Activated CD4-positive, alpha-beta memory T cell treated with anti-CD3 and anti-CD28 coated beads, Interleukin-2, amount 10 ng/mL, durations not matched to agents 7 days and 5 days (primary cell): ENCODE measurements at places on chromosomes 7 and 10.

GRCh38 chr7:6153646-6154541 is 118.5 kb downstream of the CYTH3 start:
- no peak for DNase-seq
- H3K4me1 ChIP-seq, result no peaks in the 10 kb centered on the region
- no peaks in the 10 kb centered on the region for H3K27me3 ChIP-seq
- H3K36me3 ChIP-seq, result peaks cover 65% of the 10 kb centered on the region

- no peak for DNase-seq
- H3K27ac ChIP-seq, result no peak overlapping the region
- H3K36me3 ChIP-seq, result no peaks in the 10 kb centered on the region
- no peaks in the 10 kb centered on the region for H3K4me1 ChIP-seq
- no peak overlapping the region for H3K4me3 ChIP-seq
Observed at GRCh38 chr7:28536259-28536658, 123.9 kb downstream of the CREB5 start.

DNA sequence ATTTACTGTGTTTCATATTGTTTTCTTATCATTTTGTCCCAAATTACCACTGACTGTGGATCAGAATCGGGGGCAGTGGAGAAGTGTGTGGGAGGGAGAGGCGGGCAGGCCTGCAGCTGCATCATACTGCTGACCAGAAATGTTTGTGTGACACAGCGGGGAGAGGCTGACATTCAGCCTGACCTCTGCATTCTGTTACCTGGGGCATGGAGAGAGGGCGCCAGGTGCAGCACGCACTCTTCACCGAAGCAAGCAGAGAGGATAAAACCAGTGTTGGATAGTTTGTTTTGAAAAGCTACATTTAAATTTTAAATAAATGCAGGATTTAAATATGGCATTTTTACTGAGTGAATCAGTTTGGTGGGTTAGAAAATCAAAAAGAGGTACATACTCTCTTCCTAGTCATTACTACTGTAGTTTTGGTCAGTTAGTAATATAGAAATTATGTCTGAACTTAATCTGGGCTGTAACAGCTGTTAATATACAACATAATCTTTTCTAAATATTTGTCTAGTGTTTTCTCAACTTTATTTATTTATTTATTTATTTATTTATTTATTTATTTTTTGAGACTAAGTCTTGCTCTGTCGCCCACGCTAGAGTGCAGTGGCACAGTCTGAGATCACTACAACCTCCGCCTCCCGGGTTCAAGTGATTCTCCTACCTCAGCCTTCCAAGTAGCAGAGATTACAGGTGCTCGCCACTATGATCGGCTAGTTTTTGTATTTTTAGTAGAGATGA is 8.8 kb upstream of the STMP1 start:
- no peak overlapping the region for H3K4me3 ChIP-seq
- H3K36me3 ChIP-seq, result peaks cover 3% of the 10 kb centered on the region
- no peak for DNase-seq

DNA sequence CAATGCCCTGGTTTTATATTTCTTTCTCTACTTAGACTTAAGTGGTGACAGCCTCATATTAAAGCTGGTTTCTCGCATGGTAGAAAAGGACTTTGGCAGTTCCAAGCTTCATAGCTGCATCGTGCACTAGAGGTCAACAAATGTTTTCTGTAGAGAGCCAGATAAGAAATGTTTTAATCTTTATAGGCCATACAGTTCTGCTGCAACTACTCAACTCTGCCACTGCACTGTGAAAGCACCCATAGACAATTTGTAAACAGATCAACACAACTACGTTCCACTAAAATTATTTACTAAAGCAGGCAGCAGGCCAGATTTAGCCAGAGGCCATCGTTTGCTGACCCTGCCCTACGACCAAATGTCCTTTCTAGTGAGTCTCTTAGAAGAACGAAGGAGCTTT is 36.7 kb downstream of the CSGALNACT2 start:
- H3K27me3 ChIP-seq, result no peaks in the 10 kb centered on the region
- DNase-seq, result no peak
- peaks cover 30% of the 10 kb centered on the region for H3K4me1 ChIP-seq
- no peak overlapping the region for H3K4me3 ChIP-seq
- H3K27ac ChIP-seq, result no peak overlapping the region

GRCh38 chr10:89203237-89203636 is 3.9 kb downstream of the CH25H start:
- H3K4me3 ChIP-seq, result no peak overlapping the region
- H3K4me1 ChIP-seq, result peaks cover 19% of the 10 kb centered on the region
- no peak for DNase-seq
- H3K27me3 ChIP-seq, result peaks cover 8% of the 10 kb centered on the region
- no peaks in the 10 kb centered on the region for H3K36me3 ChIP-seq
- H3K27ac ChIP-seq, result no peak overlapping the region

GRCh38 chr7:114931656-114932011 is 9.7 kb downstream of the MDFIC start:
- H3K27me3 ChIP-seq, result no peaks in the 10 kb centered on the region
- DNase-seq, result peak; percentile 39
- H3K4me1 ChIP-seq, result peaks cover 31% of the 10 kb centered on the region
- peaks cover 31% of the 10 kb centered on the region for H3K36me3 ChIP-seq
- H3K4me3 ChIP-seq, result no peak overlapping the region

DNA sequence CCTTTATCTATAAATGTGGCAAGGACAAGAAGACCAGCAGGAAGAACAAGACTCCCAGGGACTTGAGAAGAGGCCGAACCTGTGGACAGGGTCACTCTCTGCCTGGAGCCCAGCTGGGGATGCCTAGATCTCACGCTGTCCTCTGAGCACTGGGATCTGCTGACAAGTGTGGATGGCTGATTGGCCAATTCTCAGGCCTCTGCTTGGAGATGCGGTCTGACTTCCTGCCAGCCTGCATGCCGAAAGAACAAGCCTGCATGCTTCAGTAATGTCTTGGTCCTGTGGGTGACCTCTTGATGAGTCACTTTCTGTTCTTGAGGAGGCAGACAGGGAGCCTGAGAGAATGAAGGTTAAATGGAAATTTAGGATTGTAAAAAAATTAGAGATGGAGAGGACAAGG is 84.7 kb downstream of the TMEM178B start:
- DNase-seq, result no peak
- H3K27ac ChIP-seq, result no peak overlapping the region
- peaks cover 2% of the 10 kb centered on the region for H3K27me3 ChIP-seq
- H3K36me3 ChIP-seq, result no peaks in the 10 kb centered on the region
- H3K4me3 ChIP-seq, result no peak overlapping the region
- peaks cover 15% of the 10 kb centered on the region for H3K4me1 ChIP-seq

- DNase-seq, result no peak
- no peaks in the 10 kb centered on the region for H3K4me1 ChIP-seq
- no peak overlapping the region for H3K4me3 ChIP-seq
- H3K27ac ChIP-seq, result no peak overlapping the region
- no peaks in the 10 kb centered on the region for H3K27me3 ChIP-seq
- H3K36me3 ChIP-seq, result no peaks in the 10 kb centered on the region
Observed at GRCh38 chr7:122748195-122748594, 45.5 kb upstream of the RNF148 start.

DNA sequence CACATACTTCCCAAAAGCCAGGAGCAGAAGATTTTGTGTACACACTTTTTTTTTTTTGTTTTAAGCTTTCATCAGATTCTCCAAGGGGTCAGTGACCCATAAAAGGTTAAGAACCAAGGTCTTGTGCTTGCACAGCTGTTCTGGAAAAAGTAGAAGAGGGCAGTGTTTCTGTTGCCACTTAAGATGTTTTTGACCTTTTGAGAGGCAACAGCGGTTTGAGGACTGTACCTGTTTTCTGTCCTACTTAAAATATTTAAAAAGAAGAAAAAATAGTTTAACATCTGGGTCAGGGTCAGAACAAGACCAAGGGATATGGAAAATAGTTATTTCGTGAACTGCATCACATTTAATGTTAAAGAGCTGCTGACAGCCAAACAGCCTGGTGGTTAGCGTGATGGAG is 32.9 kb downstream of the AUTS2 start:
- no peaks in the 10 kb centered on the region for H3K36me3 ChIP-seq
- DNase-seq, result no peak
- H3K27ac ChIP-seq, result no peak overlapping the region

DNA sequence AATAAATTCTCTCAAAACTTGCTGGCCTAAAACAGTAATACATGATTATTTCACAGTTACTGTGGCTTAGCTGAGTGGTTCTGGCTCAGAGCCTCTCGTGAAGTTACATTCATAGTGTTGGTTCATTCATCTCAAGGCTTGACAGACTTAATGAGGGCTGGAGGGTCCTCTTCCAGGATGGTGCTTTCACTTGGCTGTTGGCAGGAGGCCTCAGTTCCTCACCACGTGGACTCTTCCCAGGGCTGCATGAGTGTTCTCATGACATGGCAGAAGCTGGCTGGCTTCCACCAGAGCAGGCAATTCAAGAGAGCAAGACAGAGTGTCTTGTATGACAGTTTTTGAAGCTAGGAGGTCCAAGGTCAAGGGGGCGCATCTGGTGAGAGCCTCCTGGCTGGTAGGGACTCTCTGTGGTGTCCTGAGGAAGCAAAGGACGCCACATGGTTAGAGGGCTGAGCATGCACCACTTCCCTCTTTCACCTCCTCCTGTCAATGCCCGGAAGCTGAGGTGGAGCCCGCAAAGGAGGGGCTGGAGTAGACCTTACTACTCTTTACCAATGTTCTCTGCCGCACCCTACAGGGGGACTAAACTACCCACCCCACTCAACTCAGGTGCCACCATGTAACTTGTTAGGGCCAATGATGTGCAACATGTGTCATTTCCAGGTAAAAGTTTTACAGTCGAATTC is 58.2 kb upstream of the YAE1 start:
- no peaks in the 10 kb centered on the region for H3K36me3 ChIP-seq
- H3K27ac ChIP-seq, result no peak overlapping the region
- H3K4me1 ChIP-seq, result peaks cover 29% of the 10 kb centered on the region
- peaks cover 4% of the 10 kb centered on the region for H3K27me3 ChIP-seq

DNA sequence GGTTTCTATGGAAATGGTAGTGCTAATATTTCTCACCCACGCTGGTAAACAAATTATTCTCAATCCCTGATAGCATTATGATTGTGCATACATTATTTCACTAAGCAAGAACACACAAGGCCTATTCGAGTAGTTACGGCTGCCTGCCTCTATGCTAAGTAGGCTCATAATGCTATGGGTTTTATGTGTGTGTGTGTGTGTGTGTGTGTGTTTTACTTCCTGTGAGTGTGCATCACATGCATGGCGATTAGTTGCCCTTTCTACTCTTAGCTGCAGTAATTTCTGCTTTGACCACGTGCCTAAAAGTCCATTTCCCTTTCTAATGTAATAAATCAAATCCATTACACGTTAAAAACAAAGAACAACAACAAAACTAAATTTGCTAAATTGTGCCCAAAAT is 117.0 kb downstream of the CHCHD3 start:
- DNase-seq, result no peak
- H3K27ac ChIP-seq, result no peak overlapping the region
- no peaks in the 10 kb centered on the region for H3K27me3 ChIP-seq

GRCh38 chr10:57098146-57098545 is 737.1 kb upstream of the ZWINT start:
- H3K4me1 ChIP-seq, result no peaks in the 10 kb centered on the region
- no peaks in the 10 kb centered on the region for H3K36me3 ChIP-seq
- no peak overlapping the region for H3K4me3 ChIP-seq
- no peaks in the 10 kb centered on the region for H3K27me3 ChIP-seq
- no peak for DNase-seq

- no peaks in the 10 kb centered on the region for H3K36me3 ChIP-seq
- no peaks in the 10 kb centered on the region for H3K4me1 ChIP-seq
- no peak overlapping the region for H3K27ac ChIP-seq
- H3K27me3 ChIP-seq, result no peaks in the 10 kb centered on the region
- DNase-seq, result no peak
- H3K4me3 ChIP-seq, result no peak overlapping the region
Observed at GRCh38 chr10:19629567-19629966, 186.7 kb upstream of the PLXDC2 start.

DNA sequence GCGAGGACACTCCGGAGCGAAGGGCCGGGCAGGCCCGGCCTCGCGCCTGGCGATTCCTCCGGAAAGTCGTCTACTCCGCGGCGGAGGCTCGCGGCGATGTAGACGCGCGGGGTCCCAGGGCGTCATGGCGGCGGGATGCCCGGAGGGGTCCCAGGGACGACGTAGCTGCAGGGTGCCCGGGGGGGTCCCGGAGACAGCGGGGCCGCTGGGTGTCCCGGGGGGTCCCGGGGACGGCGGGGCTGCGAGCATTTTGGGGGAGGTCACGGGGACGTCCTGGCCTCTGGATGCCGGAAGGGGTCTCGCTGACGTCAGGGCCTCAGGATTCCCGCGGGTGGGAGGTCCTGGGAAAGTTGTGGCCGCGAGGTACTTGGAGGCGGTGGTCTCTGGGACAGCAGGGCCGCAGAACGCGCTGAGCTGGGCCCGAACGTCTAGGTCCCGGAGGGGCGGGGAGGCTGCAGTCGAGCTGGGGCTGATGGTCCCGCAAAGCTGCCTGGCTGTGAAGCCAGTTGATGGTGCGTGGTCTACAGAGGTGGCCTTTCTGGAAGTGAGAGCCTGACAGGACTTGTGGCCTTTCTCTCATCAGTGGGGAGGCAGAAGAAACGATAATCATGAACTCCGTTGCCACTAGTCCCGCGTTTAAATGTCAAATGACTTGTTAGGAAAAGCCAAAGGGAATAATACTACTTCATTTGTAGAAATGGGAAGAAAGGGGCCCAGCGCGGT is 637 bp downstream of the HSPA14 start:
- H3K4me3 ChIP-seq, result peak overlapping the region; percentile 88
- DNase-seq, result peak; percentile 35
- peak overlapping the region; percentile 82 for H3K27ac ChIP-seq

- no peak for DNase-seq
- no peak overlapping the region for H3K27ac ChIP-seq
- no peaks in the 10 kb centered on the region for H3K27me3 ChIP-seq
Observed at GRCh38 chr10:107085665-107086525, 78.6 kb downstream of the SORCS1 start.

GRCh38 chr10:90947030-90947960 is 26.4 kb upstream of the ANKRD1 start:
- DNase-seq, result peak; percentile 17
- H3K27ac ChIP-seq, result peak overlapping the region; percentile 52
- H3K4me3 ChIP-seq, result no peak overlapping the region

DNA sequence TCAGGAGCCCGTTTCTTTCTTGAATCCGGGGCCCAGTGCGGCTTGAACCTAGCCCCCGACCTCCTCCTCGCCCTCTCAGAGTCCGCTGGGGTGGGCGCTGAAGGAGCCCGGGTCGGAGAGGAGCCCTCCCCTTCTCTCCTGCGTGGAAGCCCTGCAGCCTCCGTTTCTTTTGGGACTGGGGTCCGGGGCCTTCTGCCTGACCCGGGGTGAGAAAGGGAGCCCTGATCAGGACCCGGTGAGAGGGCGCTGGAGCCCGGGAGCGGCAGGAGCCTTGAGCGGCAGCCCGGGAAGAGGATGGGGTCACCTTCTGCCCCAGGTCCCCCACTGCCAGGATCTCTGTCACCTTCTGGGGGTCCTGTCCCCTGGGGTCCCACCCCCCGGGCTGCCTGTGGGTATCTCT is 162.3 kb downstream of the ZNF33B start:
- no peak for DNase-seq
- H3K36me3 ChIP-seq, result no peaks in the 10 kb centered on the region
- no peak overlapping the region for H3K4me3 ChIP-seq
- H3K27ac ChIP-seq, result no peak overlapping the region
- H3K27me3 ChIP-seq, result peaks cover 16% of the 10 kb centered on the region
- H3K4me1 ChIP-seq, result no peaks in the 10 kb centered on the region
